Upper lobe of right lung (tissue), 1 donor: ENCODE measurements at places on chromosomes 2 and 18.

DNA sequence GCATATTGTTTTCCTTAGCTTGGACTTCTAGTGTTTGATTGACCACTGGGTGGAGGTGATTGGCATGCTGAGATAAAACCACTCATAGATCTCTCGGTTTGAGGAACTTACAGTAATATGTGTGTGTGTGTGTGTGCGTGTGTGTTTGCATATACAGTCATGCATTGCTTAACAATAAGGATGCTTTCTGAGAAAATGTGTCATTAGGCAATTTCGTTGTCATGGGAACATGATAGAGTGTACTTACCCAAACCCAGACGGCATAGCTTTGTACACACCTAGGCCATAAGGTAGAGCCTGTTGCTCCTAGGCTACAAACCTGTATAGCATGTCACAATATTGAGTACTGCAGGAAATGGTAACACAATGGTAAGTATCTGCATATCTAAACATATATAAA lies 167.3 kb downstream of the NYAP2 start:
- no peak for DNase-seq

DNA sequence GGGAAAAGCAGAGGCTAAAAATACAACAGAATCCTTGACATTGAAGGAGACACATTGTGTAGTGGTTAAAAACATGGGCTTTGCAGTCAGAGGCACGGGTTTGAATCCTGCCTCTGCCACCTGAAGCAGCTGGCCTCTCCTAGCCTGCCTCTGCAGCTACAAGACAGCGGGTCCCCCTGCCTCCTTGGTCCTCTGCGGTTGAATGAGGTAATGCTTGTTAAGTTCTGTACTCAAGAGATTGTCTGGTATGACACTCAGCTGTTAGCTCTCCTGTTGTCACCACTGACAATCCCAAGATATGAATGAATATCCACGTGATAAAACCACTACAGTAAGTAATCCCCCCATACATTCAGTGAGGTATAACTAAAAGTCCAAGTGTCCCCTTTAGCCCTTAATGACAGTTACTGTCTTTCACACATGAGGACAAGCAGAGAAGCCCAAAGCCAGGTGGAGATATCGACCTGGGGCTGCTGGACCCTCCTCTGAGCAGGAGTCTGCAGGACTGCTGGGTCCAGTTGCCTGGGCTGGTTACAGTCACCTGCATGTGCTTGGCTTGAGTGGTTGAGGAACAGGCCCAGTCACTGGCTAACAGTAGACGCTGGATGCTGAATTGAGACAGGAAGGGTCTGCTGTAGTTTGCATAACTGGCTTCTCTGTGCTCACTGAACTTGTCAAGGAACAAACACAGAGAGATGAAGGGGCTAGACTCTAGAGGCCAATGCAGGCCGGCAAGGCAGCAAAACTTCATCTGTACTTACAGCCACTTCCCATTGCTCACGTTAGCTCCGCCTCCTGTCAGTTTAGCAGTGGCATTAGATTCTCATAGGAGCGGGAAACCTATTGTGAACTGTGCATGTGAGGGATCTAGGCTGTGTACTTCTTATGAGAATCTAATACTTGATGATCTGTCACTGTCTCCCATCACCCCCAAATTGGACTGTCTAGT lies 85.5 kb downstream of the TGFA start:
- DNase-seq = no peak

DNA sequence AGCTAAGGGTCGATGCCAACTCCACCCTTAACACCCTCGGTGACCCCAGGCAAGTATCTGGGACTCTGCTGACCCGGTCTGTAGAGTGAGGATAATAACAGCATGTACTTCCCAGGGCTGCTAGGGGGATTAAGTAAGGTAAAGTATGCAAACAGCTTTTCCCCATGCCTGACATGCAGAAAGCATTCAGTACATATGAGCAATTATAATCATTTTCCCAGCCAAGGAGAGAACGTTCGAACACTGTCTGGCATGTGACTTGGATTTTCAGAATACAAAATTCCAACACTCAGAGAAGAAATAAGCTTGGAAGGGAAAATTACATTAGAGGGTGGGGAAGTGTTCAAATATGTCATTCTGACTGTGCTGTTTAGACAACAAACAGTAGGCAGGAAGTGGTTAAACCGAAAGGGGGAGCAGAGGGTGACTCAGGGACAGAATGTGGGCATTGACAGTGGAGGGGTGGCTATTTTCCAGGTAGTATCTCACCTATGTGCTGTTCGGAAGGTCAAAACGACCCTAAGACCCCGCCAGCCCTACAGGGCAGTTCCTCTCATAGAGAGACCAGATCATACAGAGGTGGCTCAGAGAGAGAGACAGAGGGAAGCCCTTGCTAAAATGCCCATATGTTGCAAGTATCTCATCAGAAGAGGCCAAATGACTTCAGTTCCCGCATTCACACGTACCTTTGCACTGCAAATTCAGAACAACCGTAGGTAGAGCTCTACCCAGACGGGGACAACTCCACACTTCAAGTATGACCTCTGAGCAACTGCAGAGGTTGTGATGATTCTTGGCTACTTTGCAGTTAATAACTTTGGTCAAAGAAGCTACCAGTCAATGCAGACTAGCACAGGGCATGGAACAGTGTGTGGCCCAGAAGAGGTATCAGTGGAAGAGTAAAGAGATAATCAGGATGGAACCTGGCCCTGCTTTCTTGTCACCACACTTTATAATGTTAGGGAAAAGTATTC lies 14.8 kb downstream of the ASPRV1 start:
- DNase-seq = no peak

DNA sequence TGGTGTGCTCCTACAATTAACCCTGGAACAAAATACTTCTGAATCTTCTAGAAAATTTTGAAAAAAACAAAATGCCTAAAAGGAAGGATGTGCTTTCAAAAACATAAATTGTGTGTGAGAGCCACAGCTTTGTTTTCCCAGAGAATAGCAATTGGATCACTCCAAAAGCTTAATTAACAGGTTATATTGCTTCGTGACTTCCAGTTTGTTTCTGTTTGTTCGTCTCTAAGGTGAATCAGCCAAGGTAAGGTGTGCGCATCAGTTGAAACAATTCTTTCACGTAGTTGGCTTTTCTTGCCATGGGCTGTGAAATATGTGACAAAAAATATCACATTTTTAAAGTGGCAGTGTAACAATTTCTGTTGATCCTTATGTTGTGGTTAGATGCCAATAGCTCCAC lies 90.3 kb upstream of the BARD1 start:
- DNase-seq = no peak

DNA sequence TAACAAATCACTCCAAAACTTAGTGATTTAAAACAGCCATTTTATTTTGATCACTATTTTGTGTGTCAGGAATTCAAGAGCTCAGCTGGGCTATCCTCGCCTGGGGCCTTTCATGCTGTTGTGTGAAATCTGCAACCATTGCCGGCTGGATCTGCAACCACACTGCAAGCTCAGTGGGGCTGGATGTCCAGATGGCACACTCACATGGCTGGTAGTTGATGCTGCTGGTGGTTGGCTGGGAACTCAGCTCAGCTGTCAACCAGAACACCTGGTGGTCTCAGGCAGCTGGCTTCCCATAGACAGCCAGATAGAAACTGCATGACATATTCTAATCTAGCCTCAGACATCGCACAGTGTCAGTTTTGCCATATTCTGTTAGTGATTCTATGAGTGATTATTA lies 30.6 kb upstream of the AP1S3 start:
- no peak for DNase-seq

GRCh38 chr2:18311420-18312195 lies 248.8 kb downstream of the RDH14 start:
- DNase-seq = no peak

DNA sequence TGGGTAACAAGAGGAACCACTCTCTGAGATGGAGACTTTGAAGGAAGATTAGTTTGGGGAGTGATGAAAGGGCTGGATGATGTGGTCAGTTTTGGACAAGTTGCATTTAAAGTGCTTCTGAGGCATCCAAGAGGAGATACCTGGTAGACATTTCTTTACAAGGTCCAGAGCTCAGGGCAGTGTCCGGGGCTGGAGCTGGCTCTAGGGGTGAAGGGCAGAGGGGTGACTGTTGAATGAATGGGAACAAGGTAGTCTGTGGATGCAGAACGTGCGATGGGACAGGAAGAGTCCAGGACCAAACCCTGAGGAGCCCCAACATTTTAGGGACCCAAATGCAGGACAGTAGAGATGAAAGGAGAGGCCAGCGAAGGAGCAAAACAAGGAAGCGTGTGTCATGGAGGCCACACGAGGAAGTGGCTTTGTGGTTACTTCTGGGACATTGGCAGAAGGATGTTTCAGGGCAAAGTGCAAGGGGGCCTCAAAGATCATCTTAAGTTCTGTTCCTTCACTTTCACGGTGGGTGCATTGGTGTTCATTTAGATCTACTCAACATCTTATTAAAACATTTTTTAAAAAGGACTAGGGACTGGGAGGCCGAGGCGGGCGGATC lies 13.6 kb upstream of the GPR35 start:
- peak; percentile 39 for DNase-seq

DNA sequence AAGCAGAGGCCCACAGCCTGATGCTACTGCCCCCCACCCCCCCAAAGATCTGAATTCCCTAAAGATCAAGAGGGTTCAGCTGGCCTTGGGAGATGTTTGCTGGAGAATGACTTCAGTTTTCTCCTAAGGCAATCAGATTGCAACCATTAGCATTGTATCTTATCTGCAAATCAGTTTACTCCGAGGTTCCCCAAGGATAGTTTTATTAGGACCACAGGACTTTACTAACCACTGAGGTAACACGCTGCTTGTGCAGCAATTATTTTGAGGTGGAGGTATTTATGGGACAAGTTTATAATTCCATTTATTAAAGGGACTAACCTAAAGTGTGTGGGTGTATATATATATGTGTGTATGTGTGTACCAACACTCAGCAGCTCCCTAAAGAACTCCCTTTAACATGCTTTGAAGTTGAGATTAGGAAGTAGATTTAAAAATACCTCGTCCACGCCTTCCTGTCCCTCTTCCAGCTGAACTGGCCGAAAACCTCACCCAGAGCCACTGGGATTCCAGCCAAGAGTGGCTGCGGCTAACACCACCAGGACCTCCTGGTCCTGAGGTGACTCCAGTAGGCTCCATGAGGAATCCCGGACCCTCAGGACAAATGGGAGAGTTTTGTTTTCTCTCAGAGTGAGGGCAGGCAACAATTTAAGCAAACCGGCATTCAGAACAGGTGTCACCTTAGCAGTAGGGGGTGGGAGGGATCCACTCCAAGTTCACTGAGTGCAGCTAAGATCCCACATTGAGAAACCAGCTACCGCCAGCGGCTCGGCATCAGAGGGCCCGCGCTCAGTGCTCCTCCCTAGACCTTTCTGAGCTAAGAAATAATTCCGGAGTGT lies 3.0 kb upstream of the DLX1 start:
- no peak for DNase-seq

DNA sequence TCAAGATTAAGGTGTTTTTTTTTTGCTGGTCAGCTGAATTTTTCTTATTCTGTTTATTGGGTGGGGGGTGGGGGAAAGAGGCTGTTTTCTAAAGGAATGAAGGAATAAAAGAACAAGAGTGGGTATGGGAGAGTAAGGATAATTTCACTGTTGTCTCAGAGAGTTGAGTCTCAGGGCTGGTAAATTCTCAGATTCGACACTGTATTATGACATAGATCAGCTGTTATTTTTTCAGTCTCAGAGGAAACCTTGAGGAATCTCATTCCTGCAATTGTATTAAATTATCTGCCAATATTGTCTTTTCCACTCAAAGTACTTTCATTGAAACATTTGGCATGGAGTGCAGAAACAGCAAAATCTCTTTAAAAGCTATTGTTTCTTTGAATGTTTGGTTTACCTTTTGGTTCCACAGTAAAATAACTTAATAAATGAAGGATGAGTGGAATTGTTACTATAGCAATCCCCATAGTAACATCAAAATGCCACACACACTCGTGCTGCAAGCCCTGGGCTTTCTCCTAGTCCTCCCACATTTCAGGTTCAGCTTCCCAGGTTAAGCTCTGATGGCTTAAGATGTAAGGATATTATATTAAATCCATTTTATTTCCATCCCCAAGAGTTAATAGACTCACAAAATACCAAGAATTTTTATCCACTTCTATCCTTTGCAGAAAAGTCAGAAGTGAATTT lies 478.7 kb upstream of the TCF4 start:
- DNase-seq = no peak

DNA sequence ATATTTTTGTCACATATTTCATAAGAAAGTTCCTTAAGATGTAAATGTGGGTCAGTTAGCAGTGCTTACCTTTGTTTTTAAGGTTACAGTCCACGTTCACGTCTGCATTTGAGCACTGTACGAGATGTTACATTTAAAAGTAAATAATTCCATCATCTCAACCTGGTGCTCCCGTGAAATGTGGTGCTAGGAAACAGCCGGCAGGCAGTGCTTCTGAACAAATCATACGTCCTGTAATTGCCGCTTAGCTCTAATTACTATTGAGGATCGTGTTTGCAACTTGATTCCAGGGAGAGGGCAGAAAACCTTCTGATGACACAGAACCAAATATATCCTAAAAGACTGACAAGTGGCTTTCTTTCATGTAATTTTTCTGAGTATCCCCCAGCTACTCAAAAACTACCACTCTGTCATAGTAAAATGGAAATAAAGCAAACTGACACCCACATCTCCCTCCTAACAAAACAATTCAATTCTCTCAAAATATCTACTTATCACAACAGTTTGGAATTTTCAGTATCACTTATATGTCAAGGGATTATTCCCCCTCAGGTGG lies 297.8 kb upstream of the SESTD1 start:
- no peak for DNase-seq

- DNase-seq = no peak
Measured at GRCh38 chr18:50117863-50118262, 77.1 kb downstream of the MYO5B start.

- no peak for DNase-seq
Measured at GRCh38 chr2:177445200-177445599, 52.6 kb downstream of the AGPS start.

DNA sequence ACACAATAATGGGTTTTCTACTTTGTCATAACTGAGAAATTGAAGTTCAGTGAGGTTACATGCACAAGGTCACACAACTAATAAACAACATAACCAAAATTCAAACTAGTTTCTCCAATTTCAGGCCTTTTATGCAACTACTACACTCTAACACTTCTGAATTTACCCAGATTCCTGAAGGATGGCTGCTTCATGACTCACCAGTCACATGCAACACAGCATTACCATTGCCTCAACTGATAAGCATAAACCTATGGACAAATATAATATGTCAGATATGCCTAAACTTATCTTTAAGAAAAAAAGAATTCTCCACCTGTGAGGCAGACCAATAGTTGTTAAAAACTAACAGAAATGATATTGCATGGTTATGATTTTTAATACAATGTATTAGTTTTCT lies 586.5 kb upstream of the SLC8A1 start:
- no peak for DNase-seq

GRCh38 chr2:228802181-228803071 lies 468.7 kb downstream of the PID1 start:
- no peak for DNase-seq

DNA sequence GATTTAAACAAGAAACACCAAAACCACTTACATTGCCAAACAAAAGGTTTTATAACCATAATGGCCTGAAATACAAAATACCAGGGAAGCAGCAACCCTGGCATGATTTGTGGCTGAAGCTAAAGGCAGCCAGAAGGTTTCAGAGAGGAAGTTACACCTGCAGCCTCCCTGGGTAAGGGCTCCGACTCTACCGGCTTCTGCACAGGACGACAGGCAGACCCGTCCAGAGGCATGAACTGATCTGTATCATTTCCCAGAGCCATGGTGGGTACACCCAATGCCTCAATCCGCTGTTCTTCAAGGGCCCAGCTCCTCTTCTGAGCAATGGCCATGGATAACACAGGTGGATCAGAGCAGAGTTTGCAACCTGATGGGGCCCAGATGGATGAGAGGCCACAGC lies 71.6 kb downstream of the PXDN start:
- DNase-seq = no peak

- no peak for DNase-seq
Measured at GRCh38 chr18:58453913-58454317, 175.0 kb downstream of the ALPK2 start.

GRCh38 chr2:189821953-189822748 lies 37.9 kb downstream of the PMS1 start:
- DNase-seq = peak; percentile 62
